Astrocyte (in vitro differentiated cells and primary cell): ENCODE measurements at places on chromosomes 6 and 20.
A peak's percentile ranks its signal among the peaks of the same experiment; 100 is the strongest.

- no peak for DNase-seq
Observed at GRCh38 chr6:14372734-14373489, 255.3 kb downstream of the CD83 start.

GRCh38 chr6:1372690-1373089 is 16.7 kb upstream of the FOXF2 start:
- DNase-seq, result no peak

GRCh38 chr20:32514760-32515159 is 70.4 kb downstream of the NOL4L start:
- no peak for DNase-seq

GRCh38 chr20:63062188-63063140 is 55.7 kb upstream of the BHLHE23 start:
- no peak for DNase-seq

- DNase-seq, result no peak
Observed at GRCh38 chr6:40727271-40727670, 140.1 kb upstream of the LRFN2 start.

- no peak for DNase-seq
Observed at GRCh38 chr6:31740397-31741223, 805 bp downstream of the MSH5 start.

DNA sequence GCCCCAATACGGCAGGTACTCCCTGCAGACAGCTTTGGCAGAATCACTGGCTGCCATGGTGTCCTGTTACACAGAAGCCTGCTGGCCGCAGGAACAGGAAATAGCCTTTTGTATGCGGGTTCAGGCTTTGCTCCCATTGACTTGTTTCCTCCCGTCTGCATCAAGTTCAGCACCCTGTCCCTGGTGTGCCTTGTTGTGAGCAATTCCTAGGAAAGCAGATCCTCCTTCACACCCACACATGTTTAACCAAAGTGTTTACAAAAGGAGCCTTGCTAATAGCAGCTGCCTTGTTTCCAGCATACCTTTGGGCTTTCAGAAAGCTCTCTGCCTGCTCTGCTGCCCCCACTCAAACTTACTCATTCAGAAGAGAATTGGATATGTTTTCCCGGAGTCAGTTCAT is 127.2 kb upstream of the SUPT3H start:
- DNase-seq, result peak; percentile 96

GRCh38 chr6:16846399-16846778 is 85.1 kb upstream of the ATXN1 start:
- no peak for DNase-seq

- DNase-seq, result peak; percentile 29
Observed at GRCh38 chr20:39623584-39624234, 661.6 kb downstream of the DHX35 start.

- DNase-seq, result no peak
Observed at GRCh38 chr20:63966944-63967322, 2.8 kb downstream of the ZNF512B start.
